ENCODE measurements at places on chromosomes 2 and 18. TPM values are rescaled to one million over a fixed set of nuclear protein-coding genes. Genes with fewer than 3 reads are reported as not detected.

GRCh38 chr2:231425291-231425810, 29.8 kb downstream of the B3GNT7 start:
- H3K4me3 ChIP-seq = no peak overlapping the region
- no peaks in the 10 kb centered on the region for H3K27me3 ChIP-seq
- no peaks in the 10 kb centered on the region for H3K36me3 ChIP-seq
- DNase-seq = peak; percentile 52
- H3K27ac ChIP-seq = no peak overlapping the region
- H3K4me1 ChIP-seq = no peaks in the 10 kb centered on the region

- H3K4me3 ChIP-seq = no peak overlapping the region
- H3K4me1 ChIP-seq = peaks cover 40% of the 10 kb centered on the region
- no peak overlapping the region for H3K27ac ChIP-seq
- DNase-seq = no peak
These were observed 4.2 kb downstream of the GAREM2 start for GRCh38 chr2:26177122-26177521.

The IL1F10 gene
- not detected for polyA plus RNA-seq

The KIDINS220 gene
- polyA plus RNA-seq = 6.8 TPM

DNA sequence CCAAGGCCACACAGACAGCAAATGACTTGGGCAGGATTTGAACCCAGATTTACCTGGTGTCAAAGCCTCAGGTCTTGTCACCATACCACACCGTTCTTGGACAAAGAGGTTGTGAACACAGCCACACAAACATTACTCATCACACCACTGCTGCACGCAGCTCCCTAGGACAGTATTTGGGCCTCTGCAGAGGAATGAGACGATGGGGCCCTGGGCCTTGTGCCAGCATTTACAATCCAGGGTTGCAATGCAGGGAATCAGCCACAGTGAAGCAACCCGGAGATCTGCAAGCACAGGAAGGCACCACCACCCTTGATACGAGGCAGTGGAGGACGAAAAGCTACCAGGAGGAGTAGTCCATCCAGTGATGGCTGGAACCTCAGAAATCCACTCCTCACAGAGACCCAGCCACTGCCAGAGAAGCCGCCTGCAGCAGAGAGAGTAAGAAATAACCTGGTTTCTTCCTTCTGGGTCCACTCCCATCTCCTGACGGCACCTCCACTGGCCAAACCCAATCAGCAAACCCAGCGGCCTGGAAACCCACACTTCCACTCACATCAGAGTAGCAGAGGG, 3.7 kb upstream of the MTCL1 start:
- H3K27me3 ChIP-seq = peaks cover 16% of the 10 kb centered on the region
- H3K4me3 ChIP-seq = no peak overlapping the region
- peaks cover 25% of the 10 kb centered on the region for H3K4me1 ChIP-seq
- no peaks in the 10 kb centered on the region for H3K36me3 ChIP-seq

- H3K4me3 ChIP-seq = no peak overlapping the region
- H3K36me3 ChIP-seq = no peaks in the 10 kb centered on the region
- no peak for DNase-seq
- peaks cover 55% of the 10 kb centered on the region for H3K4me1 ChIP-seq
These were observed 15.0 kb upstream of the POLI start for GRCh38 chr18:54254265-54254758.

The UGT1A5 gene
- not detected for polyA plus RNA-seq

GRCh38 chr2:71395471-71395870, 57.9 kb upstream of the DYSF start:
- no peaks in the 10 kb centered on the region for H3K27me3 ChIP-seq
- H3K4me3 ChIP-seq = no peak overlapping the region
- H3K27ac ChIP-seq = no peak overlapping the region
- H3K4me1 ChIP-seq = no peaks in the 10 kb centered on the region
- no peak for DNase-seq
- no peaks in the 10 kb centered on the region for H3K36me3 ChIP-seq

DNA sequence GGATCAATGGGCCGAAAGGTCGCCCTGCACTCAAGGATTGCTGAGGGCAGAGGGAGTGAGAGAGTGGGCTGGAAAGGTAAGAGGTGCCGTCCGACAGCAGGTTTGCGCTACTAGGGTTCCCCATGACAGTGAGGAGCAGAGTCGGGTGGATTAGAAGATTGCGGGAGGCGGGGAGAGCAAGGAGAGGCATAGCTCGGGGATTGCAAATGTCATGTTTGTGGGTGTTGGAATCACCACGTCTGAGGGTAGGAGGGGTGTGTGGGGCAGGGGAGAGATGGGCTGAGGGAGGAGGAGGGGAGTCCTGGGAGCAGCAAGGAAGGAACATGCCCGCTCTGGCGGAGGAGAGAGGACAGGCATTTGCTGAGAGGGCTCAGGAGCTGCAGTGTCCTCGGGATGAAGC, 81.2 kb downstream of the ZCCHC2 start:
- H3K36me3 ChIP-seq = no peaks in the 10 kb centered on the region
- H3K4me1 ChIP-seq = no peaks in the 10 kb centered on the region
- H3K4me3 ChIP-seq = no peak overlapping the region

DNA sequence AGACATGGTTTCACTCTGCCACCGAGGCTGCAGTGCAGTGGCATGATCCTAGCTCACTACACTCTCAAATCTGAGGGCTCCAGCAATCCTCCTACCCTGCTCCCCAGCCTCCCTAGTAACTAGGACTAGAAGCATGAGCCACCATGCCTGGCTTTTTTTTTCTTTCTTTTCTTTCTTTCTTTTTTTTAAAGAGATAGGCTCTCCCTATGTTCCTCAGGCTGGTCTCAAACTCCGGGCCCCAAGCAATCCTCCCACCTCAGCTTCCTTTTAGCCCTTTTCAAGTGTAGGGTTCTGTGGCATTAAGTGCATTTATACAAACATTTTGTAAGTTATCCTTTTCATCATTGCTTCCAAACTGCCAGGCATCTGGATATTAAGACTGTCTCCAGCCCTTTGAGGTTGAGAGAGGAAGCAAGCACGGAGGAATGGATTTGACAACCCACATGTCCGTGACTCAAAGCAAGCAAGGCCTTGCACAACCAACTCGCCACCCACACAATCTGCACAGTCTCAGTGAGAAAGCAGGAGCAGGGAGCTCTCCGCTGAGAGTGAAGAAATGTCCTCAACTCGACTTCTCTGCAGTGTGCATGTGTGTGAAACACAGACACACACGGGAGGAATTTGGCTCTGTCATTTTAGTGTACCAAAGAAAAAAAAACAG, 65.6 kb downstream of the ATP8B1 start:
- H3K27me3 ChIP-seq = no peaks in the 10 kb centered on the region
- H3K4me1 ChIP-seq = no peaks in the 10 kb centered on the region
- no peaks in the 10 kb centered on the region for H3K36me3 ChIP-seq
- no peak overlapping the region for H3K27ac ChIP-seq
- DNase-seq = no peak

The CRACDL gene
- 0.77 TPM for polyA plus RNA-seq

DNA sequence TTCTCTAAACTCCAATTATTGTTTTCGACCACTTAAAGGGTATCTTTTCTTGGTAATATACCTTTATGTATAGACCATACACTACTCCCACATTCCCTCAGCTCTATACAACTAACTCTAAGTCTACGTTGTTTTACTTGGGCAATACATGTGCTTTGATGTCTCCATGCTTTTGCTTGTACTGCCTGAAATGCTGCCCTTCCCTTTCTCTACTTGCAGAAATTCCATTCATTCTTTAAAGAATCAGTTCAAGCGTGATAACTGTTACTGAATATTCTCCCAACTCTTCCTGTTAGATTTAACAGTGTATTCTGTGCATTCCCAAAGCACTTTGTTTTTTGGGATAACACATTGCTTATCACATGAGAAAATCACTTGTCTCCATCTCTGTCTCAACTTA, 157.0 kb upstream of the AQP4 start:
- H3K36me3 ChIP-seq = no peaks in the 10 kb centered on the region
- DNase-seq = no peak
- H3K4me1 ChIP-seq = no peaks in the 10 kb centered on the region
- no peaks in the 10 kb centered on the region for H3K27me3 ChIP-seq
- H3K4me3 ChIP-seq = no peak overlapping the region

DNA sequence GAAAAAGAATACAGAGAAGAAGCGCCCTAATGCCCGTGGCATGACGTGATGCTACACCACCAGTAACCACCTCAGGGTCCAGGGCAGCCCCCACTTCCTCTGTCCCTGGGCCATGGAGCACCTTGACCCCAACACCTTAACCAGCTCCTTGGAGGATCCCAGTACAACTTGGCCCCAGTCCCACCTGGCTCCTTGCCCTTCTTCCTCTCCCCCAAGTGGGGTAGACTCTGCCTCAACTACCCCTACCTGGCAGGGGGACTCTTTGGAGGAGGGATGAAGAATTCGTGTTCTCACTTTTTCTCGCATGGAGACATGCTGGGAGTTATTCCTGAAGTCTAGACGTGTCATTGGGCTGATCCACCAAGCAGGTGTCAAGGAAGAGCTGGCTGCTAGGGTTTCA, 18.9 kb downstream of the TRABD2A start:
- no peak overlapping the region for H3K27ac ChIP-seq
- no peaks in the 10 kb centered on the region for H3K4me1 ChIP-seq
- H3K4me3 ChIP-seq = no peak overlapping the region
- H3K27me3 ChIP-seq = no peaks in the 10 kb centered on the region

DNA sequence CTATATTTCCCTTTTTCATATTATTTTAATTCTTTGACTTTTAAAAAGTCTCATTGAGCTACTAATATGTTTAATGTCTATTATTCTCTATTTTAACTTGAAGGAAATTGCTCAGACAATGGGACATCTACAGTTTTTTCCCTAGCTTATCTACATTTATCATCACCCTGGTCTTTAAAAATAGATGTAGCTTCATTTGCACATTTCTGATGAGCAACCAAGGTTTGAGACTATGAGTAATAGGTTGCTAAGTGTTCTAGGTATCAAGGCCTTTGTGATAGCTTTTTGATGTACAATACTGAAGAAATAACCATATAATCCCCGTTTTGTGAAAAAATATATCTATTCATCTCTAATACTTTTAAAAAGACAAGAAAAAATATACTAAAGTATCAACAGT, 47.0 kb downstream of the STAT4 start:
- no peak overlapping the region for H3K27ac ChIP-seq
- no peaks in the 10 kb centered on the region for H3K27me3 ChIP-seq
- no peaks in the 10 kb centered on the region for H3K36me3 ChIP-seq
- H3K4me3 ChIP-seq = no peak overlapping the region

The SULT1C2 gene
- 0.17 TPM for polyA plus RNA-seq

The ZNF532 gene
- polyA plus RNA-seq = 5.2 TPM

DNA sequence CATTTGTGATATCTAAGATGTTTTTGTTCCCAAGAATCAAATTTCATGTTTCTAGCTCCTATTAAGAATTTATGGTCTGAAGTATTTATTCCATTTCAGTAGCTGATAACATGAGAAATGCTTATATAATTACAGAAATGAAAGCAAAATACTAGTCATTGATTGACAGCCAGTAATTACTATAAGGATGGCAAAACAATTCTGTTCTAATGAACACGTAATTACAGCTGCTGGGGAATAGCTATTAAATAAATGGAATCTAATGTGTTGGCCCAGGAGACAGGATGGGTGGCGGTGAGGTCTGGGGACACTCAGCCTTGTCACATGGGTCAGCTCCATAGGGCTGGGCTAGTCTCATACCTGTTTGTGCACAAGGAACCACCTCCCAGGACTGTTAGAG, 263.5 kb downstream of the FHOD3 start:
- H3K36me3 ChIP-seq = no peaks in the 10 kb centered on the region
- DNase-seq = no peak
- H3K4me3 ChIP-seq = no peak overlapping the region
- no peaks in the 10 kb centered on the region for H3K4me1 ChIP-seq
- H3K27me3 ChIP-seq = no peaks in the 10 kb centered on the region

DNA sequence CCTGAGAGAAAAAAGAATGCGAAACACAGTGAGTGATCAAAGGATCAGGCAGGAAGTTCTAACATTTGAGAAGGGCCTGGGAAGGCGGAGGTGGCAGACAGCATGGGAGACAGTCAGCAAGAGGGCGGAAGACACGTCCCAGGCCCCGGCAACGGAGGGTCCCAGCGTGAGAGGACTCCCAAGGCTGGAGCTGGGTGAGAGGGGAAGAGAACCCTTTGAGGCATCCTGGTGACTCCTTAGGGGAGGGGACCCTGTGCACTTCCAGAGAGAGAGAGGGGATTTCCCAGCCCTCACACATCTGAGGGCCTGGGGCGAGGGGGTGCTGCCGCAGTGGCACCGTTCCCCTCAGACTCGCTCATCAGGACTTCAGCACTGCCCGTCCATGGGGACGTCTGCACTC, 133.4 kb downstream of the RTP5 start:
- H3K27me3 ChIP-seq = no peaks in the 10 kb centered on the region
- H3K27ac ChIP-seq = no peak overlapping the region
- H3K36me3 ChIP-seq = no peaks in the 10 kb centered on the region
- H3K4me3 ChIP-seq = no peak overlapping the region
- H3K4me1 ChIP-seq = no peaks in the 10 kb centered on the region

- no peaks in the 10 kb centered on the region for H3K27me3 ChIP-seq
- H3K36me3 ChIP-seq = no peaks in the 10 kb centered on the region
- H3K27ac ChIP-seq = no peak overlapping the region
- no peaks in the 10 kb centered on the region for H3K4me1 ChIP-seq
- no peak for DNase-seq
These were observed 311.1 kb upstream of the RAB12 start for GRCh38 chr18:8298186-8298585.

The TSPYL6 gene
- not detected for polyA plus RNA-seq

The FBXO48 gene
- polyA plus RNA-seq = 0.79 TPM

DNA sequence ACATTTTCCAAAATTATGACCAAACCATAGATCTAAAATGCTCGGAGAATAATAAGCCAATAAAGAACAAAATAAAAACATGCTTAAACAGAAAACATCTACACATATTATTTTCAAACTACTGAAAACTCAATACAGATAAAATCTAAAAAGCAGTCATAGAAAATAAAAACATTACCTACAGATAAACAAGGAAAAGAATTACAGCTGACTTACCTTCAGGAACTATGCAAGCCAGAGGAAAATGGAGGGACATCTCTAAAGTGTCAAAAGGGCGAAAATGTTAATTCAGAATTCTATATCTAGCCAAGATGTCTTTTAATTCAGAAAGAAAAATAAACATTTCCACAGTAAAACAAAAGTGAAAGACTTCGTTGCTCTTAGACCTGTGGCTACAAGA, 112.9 kb upstream of the GYPC start:
- no peaks in the 10 kb centered on the region for H3K4me1 ChIP-seq
- no peaks in the 10 kb centered on the region for H3K36me3 ChIP-seq
- no peak for DNase-seq
- no peak overlapping the region for H3K27ac ChIP-seq
- H3K27me3 ChIP-seq = no peaks in the 10 kb centered on the region

DNA sequence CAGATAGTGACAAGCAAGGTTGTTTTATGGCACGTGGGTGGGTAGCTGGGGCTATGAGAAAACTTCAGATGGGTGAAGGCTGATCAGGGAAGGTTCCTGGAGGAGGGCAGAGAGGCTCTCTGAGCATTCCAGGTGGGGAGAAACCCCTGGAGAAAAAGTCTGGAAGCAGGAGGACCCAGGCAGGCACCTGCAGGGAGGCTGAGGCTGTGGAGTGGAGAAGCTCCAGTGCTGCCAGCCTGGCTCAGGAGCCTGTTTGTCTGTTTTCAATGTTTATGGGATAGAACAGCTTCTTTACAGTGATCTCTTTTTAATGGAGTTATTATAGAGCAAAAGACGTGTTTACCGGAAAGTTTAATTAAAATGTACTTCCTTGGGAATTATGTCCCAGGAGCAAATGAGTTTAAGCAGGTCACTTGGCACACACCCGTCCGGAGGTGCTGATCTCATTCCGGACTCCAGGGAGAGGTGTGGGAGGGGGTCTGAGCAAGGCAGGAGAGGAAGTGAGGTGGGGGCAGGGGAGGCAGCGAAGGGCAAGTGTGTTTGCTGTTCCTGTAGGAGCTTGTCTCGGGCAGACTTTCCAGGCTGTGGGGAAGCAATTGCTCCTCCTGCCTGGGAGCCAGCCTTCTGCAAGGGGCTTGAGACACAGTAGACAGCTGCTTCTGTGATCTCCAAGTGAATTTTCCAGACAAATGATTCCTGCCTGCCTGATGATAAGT, 239.5 kb downstream of the MYCN start:
- H3K27ac ChIP-seq = no peak overlapping the region
- H3K4me3 ChIP-seq = no peak overlapping the region
- H3K4me1 ChIP-seq = no peaks in the 10 kb centered on the region
- DNase-seq = no peak

Measured in spleen (tissue), 13 donors.